ENCODE measurements at places on chromosomes 11 and 22. TPM values are rescaled to one million over a fixed set of nuclear protein-coding genes. Genes with fewer than 3 reads are reported as not detected.
A peak's percentile ranks its signal among the peaks of the same experiment; 100 is the strongest.

TIMM8B gene
- 59.1 TPM for total RNA-seq

ELF5 gene
- not detected for total RNA-seq

SLC22A25 gene
- not detected for total RNA-seq

TRPM5 gene
- not detected for total RNA-seq

KCNK7 gene
- total RNA-seq = 0.99 TPM

DNA sequence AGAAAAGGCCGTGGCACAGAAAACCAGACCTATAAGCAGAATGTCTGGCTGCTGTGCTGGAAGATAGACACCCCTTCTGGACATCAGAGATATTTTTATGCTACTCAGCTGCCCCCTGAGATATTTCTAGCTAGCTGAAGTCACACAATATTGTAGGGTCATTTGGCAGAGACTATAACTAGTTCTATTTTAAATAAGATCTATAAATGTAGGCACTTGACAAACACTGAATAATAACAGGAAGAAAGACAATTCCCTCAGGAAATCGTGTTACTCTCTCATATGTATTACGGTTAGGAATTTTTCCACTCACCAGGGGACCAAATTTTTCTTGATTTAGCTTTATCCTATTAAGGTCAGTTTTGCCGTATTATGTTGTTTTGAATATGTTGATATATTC lies 845.4 kb downstream of the OPCML start:
- peaks cover 16% of the 10 kb centered on the region for H3K4me1 ChIP-seq
- H3K27me3 ChIP-seq = peaks cover 13% of the 10 kb centered on the region
- H3K36me3 ChIP-seq = no peaks in the 10 kb centered on the region
- H3K27ac ChIP-seq = no peak overlapping the region
- H3K4me3 ChIP-seq = no peak overlapping the region

GRCh38 chr11:36211761-36212430 lies 77.3 kb downstream of the COMMD9 start:
- H3K36me3 ChIP-seq = no peaks in the 10 kb centered on the region
- DNase-seq = no peak
- H3K27me3 ChIP-seq = no peaks in the 10 kb centered on the region
- H3K4me3 ChIP-seq = no peak overlapping the region
- H3K27ac ChIP-seq = no peak overlapping the region
- no peaks in the 10 kb centered on the region for H3K4me1 ChIP-seq

DNA sequence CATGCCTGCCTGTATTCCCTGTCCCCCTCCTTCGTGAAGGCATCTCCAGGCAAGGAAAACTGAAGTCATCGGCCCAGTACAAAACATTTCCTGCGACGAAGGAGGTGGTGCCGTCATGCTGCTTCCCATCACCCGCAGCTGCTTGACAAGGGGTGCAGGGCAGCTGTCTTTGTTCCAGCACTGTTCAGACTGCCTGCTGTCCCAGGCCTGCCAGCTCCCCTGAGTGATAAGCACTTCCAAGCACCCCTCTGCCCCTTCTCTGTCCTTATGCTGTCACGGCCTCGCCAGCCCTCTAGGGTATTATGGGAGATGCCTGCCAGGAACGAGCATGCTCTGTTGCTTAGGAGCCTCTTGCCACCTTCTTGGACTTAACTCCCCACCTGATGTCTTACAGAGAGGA lies 37.1 kb upstream of the BSX start:
- DNase-seq = no peak
- H3K4me1 ChIP-seq = peaks cover 7% of the 10 kb centered on the region
- H3K36me3 ChIP-seq = no peaks in the 10 kb centered on the region
- peaks cover 21% of the 10 kb centered on the region for H3K27me3 ChIP-seq
- no peak overlapping the region for H3K4me3 ChIP-seq

DNA sequence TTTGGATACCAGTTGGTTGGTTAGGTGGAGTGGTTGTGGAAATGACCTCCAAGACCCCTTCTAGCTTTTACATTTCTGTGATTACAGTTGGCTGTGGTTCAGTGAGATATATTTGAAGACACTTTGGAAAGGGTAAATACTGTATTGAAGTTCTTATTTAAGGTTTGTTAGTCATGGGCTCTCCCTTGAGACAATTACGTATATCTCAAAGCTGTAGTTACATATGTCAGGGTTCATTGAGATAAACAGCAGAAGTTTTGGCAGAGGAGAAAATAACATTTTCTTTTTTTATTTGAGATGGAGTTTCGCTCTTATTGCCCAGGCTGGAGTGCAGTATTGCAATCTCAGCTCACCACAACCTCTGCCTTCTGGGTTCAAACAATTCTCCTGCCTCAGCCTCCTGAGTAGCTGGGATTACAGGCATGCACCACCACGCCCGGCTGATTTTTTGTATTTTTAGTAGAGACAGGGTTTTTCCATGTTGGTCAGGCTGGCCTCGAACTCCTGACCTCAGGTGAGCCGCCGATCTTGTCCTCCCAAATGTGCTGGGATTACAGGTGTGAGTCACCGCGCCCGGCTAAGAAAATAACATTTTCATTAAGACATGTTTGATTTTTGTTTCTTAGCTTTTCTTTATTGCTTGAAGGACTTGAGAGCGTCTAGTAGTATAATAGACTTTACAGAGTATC lies 1.9 kb downstream of the RNF121 start:
- H3K4me3 ChIP-seq = peak overlapping the region; percentile 91
- H3K36me3 ChIP-seq = peaks cover 9% of the 10 kb centered on the region
- DNase-seq = no peak
- H3K27me3 ChIP-seq = no peaks in the 10 kb centered on the region

GRCh38 chr11:115652496-115652895 lies 148.3 kb upstream of the CADM1 start:
- no peak for DNase-seq
- no peaks in the 10 kb centered on the region for H3K4me1 ChIP-seq
- no peaks in the 10 kb centered on the region for H3K36me3 ChIP-seq
- no peak overlapping the region for H3K27ac ChIP-seq
- H3K27me3 ChIP-seq = no peaks in the 10 kb centered on the region

DNA sequence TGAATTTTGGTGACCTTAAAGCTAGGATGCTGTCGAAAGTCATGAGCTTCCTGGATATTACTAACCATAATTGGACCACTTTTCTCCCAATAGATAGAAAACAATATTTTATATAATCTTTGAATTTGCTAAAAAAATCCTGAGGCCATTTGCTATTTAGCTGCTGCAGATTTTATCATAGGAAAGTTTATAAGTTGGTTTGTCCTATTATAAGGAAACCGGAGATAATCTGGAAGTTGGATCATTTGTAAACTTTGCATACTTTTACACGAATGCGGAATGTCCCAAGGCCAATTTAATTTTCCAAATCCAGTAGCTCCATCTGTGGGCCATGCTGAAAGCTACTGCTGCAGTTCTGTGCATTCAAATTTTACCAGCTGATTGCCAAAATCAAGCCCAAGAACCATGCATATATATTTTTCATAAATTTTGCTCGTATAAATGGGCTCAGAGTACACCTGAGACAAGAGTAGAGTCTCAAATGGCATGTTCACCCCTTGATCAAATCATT lies 378.3 kb downstream of the FAM181B start:
- no peak for DNase-seq
- no peak overlapping the region for H3K4me3 ChIP-seq
- no peaks in the 10 kb centered on the region for H3K27me3 ChIP-seq

DNA sequence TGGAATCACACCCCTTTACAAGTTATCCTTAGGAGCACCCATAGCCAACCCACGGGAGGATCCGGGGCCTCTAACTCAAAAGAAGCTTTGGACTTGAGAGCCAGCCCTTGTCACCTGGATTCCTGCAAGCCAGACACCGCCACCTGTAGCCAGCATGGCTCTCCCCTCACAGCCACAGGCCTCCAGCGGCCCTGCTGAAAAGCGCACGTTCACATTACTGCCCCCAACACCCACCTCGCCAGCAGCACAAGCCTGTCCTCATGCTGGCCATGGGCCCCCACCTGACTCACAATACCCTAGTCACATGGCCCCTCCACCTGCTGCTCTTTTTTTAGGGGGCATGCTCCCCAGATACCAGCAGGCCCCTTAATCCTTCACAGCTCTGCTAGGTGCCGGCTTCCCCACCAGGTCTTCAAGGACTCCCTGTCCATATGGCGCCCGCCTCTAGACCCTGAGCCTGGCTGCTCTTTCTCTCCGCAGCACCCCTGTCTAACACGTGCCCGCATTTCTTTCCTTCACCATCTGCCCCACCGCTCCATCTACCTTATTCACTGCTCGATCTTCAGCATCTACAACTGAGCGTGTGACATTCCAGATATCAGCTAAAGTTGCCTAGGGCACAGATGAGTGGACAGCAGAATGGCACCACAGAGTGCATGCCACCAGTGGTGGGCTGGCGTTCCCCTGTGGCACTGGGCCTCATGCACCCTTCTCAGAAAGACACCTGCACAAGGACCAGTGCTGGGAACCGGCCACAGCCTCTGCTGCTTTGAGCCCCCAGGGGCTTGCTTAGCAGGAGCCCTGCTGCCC lies 6.6 kb downstream of the CARS1 start:
- peak overlapping the region; percentile 69 for H3K27ac ChIP-seq
- no peak overlapping the region for H3K4me3 ChIP-seq
- H3K36me3 ChIP-seq = peaks cover 34% of the 10 kb centered on the region
- DNase-seq = no peak
- H3K27me3 ChIP-seq = no peaks in the 10 kb centered on the region

GRCh38 chr22:25629613-25630012 lies 65.1 kb downstream of the GRK3 start:
- peaks cover under 1% of the 10 kb centered on the region for H3K36me3 ChIP-seq
- peaks cover 2% of the 10 kb centered on the region for H3K4me1 ChIP-seq
- DNase-seq = no peak

DNA sequence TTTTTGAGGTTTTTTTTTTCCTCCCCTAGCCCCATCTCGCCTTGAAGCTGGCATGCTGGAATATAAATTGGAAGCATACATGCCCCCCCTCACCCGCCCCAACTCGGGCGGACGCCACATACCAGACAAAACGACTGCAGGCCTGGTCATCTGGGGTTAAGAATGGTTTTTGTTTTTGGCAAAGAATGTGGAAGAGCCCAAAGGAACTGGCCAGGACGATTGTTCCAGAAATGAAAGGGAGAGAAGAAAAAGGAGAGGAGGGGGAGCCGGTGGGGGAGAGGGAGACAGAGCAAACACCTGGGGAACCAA lies 25.0 kb downstream of the MN1 start:
- no peak overlapping the region for H3K27ac ChIP-seq
- H3K36me3 ChIP-seq = no peaks in the 10 kb centered on the region
- no peaks in the 10 kb centered on the region for H3K4me1 ChIP-seq
- H3K27me3 ChIP-seq = peaks cover 7% of the 10 kb centered on the region

GRCh38 chr22:44443641-44444235 lies 54.3 kb downstream of the RTL6 start:
- peaks cover 2% of the 10 kb centered on the region for H3K27me3 ChIP-seq
- H3K36me3 ChIP-seq = peaks cover 3% of the 10 kb centered on the region
- no peaks in the 10 kb centered on the region for H3K4me1 ChIP-seq
- H3K27ac ChIP-seq = no peak overlapping the region
- DNase-seq = no peak
- no peak overlapping the region for H3K4me3 ChIP-seq

GRCh38 chr11:6604081-6604626 lies 580 bp downstream of the ILK start:
- peaks cover 46% of the 10 kb centered on the region for H3K36me3 ChIP-seq
- peak; percentile 76 for DNase-seq
- no peak overlapping the region for H3K27ac ChIP-seq
- H3K4me1 ChIP-seq = peaks cover 41% of the 10 kb centered on the region
- H3K4me3 ChIP-seq = no peak overlapping the region

Data from activated CD8-positive, alpha-beta T cell treated with anti-CD3 and anti-CD28 coated beads, Interleukin-2, amount 10 ng/mL, durations not matched to agents 7 days and 5 days (primary cell).